ENCODE measurements at places on chromosomes 16 and 17.

GRCh38 chr16:56300891-56301850 is 109.9 kb downstream of the GNAO1 start:
- DNase-seq: no peak

DNA sequence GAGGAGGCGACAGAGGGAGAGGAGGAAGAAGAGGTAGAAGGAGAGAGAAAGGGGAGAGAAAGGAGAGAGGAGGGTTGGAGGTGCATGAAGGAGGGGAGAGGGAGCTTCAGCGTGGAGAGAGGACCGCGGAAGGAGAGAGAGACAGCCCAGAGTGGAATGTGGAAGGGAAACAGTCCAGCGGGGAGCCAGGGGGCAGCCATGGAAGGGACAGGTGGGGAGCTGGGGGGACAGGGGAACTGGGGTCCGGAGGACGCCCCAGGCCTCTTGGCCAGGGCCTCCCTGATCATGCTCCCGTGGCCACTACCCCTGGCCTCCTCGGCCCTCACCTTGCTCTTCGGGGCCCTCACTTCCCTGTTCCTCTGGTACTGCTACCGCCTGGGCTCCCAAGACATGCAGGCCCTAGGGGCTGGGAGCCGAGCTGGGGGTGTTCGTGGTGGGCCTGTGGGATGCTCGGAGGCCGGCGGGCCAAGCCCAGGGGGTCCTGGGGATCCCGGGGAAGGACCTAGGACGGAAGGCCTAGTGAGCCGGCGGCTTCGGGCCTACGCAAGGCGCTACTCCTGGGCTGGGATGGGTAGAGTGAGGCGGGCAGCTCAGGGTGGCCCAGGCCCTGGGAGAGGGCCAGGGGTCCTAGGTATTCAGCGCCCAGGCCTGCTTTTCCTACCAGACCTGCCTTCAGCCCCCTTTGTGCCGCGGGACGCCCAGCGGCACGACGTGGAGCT is 759 bp downstream of the ASPHD1 start:
- no peak for DNase-seq

GRCh38 chr16:74795104-74795503 is 20.5 kb upstream of the FA2H start:
- DNase-seq: no peak

DNA sequence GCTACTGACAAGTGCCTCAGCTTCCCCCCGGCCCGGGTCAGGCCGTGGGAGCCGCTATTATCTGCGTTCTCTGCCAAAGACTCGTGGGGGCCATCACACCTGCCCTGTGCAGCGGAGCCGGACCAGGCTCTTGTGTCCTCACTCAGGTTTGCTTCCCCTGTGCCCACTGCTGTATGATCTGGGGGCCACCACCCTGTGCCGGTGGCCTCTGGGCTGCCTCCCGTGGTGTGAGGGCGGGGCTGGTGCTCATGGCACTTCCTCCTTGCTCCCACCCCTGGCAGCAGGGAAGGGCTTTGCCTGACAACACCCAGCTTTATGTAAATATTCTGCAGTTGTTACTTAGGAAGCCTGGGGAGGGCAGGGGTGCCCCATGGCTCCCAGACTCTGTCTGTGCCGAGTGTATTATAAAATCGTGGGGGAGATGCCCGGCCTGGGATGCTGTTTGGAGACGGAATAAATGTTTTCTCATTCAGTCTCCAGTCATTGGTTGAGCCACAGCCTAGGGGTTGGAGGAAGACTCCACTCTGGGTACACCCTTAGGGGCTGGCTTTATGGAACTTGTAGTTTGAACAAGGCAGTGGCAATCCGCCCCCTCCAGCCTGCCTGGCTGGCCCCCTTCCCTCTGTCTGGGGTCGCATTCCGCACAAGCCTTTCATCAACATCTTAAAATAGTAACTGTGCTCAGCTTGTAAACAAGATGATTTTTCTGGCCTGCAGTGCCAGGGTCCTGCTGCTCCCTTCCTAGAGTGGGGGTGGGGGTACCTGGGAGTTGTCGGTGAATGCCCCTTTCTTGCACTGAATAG is 4.1 kb downstream of the SYNGR2 start:
- DNase-seq: peak; percentile 71

DNA sequence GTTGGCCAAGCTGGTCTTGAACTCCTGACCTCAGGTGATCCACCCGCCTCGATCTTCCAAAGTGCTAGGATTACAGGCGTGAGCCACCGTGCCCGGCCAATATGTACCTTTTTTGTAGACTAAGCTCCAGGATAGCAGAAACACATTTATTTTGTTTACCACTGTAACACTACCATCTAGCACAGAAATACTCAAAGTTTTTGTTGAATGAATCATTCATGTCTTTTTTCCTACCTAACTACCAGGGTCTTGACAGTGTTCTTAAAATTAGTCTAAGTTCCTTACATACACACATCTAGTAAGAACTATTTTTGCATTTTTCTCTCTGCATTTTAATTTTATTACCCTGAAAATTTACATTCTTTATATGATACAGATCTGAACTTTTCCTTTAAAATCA is 44.4 kb downstream of the AKAP10 start:
- DNase-seq: no peak

DNA sequence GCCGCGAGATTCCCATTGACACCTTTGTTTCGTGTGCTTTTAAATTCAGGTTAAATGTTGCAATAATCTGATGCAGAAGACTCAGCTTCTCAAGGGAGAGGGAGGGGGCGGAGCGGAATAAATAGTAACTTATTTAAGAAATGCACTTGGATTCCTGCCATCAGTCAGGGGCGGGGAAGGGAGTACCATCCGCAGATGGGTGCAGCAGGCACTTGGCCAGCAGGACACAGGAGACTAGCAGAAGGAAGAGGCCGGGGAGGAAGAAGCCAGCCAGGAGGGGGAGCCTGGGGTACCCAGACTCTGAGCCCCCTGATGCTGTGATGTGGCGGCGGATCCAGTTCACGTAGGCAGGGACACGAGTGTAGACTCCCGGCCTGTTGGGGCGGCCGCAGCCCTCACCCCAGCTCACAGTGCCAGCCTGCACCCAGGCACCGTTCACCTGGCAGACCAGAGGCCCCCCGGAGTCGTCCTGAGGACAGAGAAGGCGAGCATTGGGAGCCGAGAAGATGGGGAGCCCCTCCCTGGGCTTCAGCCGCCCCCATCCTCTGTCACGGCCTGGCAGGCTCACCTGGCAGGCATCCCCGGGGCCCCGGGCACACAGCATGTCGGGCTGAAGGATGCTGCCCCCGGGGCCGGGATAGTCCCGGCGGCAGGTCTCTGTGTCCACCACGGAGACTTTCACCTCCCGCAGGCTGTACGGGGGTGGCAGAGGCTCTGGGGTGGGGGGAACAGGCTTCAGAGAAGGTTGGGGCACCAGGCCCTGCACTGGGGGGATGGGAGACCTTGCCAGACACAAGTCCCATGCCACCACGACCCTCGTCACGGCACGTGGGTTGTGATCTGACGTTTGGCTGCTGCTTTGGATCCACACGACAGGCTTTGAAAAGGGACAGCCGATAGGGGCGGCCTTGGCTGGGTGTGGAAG is 3.2 kb downstream of the TPSG1 start:
- DNase-seq: no peak

GRCh38 chr16:83515395-83515794 is 292.4 kb upstream of the HSBP1 start:
- no peak for DNase-seq

GRCh38 chr17:21201298-21201595 is 12.7 kb downstream of the TMEM11 start:
- no peak for DNase-seq

- no peak for DNase-seq
Observed at GRCh38 chr17:74678541-74678940, 34.2 kb downstream of the CD300LF start.

DNA sequence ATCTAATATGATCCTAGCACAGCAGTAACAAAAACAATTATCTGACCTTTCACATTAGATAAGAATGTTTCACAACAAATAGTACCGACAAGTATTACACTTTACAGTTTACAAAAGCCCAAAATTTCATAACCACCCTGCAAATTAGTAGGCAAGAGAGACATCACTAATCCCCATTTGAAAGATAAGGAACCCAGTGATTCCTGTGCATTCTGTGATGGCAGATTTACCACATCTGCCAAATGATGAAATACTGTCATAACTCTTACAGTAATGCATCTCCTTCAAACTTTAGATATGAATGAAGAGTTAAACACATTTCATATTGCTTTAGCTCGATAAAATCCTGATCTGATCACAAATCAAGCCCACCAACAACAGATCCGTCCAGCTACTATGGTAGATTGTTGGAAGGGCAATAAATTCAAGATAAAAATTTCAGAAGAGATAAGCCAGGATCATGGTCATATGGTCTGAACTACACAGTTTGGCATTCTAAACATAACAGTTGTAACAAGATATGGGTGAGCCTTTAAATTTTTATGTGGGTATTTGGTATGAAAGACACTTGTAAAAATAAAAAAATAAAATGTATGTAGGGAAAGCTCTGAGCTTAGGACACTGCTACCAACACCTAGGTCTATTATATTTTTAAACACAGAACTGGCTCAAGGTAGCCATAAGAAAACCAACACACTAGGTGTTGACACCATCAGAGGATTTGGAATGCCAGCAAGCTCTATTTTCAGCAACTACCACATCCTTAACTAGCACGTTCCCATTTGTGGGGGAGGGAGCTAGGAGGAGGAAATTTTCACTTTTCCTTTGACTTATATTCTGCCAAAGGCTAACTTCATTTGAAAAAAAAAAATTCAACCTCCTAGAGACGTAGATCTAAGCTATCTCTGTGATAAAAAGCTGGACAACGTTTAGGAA is 9.3 kb downstream of the YWHAE start:
- peak; percentile 91 for DNase-seq

DNA sequence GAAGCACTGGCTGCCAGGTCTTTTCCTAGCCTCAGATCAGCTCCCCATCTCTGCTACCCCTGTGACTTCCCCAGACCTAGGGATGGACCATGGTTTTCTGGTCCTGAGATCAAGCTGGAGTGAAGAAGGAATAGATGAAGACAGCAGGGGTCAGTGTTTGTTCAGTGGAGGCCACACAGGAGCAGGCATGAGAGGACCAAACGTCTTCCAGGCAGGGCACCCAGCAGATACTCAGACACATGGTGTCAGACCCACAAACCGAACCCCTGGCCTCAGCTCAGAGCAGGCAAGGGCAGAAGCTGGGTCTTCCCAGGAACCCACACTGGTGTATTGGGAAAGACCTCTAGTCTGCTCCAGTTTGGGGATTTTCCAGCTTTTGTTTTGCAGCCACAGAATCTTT is 189.7 kb downstream of the IRX5 start:
- no peak for DNase-seq

GRCh38 chr17:43532581-43532980 is 13.6 kb downstream of the ETV4 start:
- no peak for DNase-seq

DNA sequence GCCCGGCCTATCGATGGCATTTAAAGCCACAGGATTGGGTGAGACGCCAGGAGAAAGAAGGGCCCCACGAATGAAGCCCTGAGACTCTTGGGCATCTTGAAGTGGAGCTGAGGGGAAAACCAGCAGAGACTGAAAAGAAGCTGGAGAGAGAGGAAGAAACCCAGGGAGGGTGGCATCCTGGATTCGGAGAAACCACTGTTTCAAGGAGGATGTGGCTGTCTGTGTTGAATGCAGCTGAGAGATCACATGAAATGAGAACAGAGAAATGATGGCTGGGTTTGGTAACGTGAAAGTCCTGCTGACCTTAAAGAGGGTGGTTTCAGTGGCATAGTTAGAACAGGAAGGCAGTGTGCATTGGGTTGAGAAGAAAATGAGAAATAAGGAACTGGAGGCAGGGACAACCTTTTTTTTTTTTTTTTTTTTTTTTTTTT is 3.8 kb downstream of the TNFSF12 start:
- DNase-seq: peak; percentile 96

GRCh38 chr16:2089706-2090480 is 42.1 kb downstream of the TSC2 start:
- no peak for DNase-seq

DNA sequence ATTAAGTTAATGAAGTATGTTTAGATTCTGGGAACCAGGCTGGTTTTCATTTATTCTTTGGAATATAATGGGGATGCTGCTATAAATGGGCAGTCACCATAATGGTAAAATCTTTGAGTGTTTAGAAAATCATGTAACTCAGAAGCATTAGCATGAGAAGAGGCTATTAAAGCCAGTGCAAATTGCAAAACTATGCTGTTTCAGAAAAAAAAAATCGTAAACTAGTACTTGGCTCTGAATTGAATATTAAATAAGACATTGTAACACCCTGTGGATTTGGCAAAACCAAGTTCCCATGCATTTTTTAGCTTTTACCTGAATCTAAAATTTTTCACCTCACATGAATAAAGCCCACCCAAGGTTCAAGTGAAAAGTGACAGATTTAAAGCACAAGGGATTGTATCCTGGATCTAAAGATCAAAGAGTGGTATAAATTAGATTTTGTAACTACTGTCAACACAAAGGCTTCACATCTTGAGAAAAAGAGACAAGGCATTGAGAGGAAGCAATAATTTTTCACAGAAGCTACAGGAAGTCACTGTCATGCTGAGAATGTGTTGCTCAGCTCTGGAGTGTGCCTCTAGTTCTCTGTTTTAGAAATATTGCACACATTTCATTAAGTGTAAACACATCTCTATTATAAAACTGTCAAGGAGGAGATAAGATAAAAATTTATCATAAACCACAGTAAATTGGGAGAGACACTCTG is 142.2 kb downstream of the ABCA8 start:
- DNase-seq: peak; percentile 28

DNA sequence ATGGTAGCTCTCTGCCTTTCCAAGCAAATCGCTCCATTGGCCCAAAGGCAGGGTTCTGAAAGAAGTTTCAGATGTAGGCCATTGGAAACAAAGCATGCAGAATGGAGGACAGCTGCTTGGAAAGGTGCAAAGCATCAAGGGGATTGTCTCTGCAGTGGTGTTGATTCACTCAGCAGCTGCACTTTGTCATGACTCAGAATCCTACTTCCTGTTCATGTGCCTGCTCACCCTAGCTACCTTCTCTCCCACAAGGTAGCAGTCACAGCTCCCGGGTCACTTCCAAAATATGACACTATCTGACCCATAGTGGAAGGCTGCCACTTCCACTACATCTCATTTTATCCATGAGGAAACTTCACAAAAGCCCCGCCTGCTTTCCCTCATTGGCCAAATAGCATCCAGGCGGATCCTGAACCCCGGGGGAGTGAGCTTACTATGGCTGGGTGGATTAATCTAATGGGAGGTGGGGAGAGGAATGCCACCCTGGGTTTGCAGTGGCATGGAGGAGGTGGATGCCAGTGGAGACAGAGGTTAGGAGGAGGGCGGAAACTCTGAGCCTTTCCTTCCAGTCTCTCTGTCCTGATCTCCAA is 74.7 kb upstream of the NKD1 start:
- DNase-seq: peak; percentile 1

GRCh38 chr16:60763869-60764268 is 1272.4 kb downstream of the CDH8 start:
- no peak for DNase-seq

DNA sequence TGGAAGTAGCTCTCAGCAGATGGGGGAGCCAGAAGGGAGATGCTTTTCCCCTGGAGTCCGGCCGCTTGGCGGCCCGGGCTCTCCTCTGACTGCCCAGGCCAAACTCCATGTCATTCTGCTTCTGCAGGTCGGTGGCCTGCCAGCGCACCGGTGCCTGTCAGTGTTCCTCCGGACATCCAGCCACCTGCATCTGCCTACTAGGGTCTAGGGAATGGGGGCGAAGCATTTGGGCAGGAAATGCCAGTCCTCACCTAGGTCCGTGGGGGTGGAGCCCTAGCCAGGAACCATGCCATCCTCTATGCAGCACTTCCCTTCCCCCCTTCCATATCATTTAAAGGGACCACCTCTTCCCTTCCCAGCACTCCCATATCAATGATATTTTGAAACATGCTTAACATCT is 34.2 kb downstream of the GJC1 start:
- no peak for DNase-seq

All from inflammatory macrophage treated with lipopolysaccharide for 4 hours (primary cell).